HL-60 (cell line): ENCODE measurements at places on chromosomes 1 and 21.

DNA sequence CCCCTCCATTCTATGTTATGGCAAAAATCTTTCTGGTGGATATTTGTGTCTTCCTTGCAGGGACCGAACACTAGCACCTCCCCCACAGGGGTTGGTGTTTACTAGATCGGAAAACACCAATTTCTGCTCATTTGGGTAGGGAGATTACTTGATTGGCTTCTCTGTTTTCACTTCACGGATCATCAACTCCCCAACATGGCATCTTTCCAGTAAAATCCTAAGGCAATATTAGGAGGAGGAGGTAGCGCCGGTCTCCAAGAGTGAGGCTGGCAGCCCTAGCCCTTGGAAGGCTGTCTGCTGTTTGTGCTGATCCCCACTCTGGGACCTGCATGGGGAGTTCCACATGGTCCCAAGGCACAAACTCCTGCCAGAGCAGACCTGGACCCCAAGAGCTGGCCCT lies 12.2 kb downstream of the VASH2 start:
- no peak for DNase-seq

DNA sequence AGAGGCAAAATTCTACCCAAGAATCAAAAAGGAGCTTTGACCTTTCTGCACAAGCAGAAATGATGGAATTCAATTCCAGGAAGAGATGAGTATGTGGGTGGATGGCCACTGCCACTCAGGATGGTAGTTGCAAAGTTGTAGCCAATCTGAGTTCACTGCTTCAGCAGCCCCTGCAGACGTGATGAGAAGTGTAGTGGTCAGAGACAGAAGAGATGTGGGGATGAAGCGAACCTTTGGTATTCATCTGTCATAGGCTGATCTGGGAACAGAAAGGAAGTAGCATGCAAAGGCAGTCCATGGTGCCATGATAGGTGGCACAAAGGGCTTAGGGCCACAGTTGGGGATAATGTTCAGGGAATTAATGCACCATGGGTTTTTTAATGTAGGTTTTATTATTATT lies 81.1 kb upstream of the PGBD5 start:
- no peak for DNase-seq

DNA sequence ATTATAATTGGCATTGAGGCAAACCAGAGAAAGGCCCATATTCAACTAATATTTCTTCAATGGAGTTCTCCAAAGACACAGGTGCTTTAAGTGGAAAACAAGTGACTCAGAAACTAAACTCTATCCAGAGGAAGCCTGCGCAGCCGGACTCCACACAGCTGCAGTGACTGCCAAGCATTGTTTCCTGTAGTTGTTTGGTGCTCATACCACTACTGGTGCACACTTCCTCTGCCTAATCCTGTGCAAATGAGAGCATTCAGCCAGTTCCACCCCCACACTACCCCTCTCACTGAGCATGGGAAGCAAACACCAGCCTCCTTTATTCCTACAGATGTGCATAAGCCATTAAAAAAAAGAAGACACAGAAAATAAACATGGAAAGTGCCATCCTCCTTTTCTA lies 102.9 kb downstream of the VAV3 start:
- DNase-seq: no peak

DNA sequence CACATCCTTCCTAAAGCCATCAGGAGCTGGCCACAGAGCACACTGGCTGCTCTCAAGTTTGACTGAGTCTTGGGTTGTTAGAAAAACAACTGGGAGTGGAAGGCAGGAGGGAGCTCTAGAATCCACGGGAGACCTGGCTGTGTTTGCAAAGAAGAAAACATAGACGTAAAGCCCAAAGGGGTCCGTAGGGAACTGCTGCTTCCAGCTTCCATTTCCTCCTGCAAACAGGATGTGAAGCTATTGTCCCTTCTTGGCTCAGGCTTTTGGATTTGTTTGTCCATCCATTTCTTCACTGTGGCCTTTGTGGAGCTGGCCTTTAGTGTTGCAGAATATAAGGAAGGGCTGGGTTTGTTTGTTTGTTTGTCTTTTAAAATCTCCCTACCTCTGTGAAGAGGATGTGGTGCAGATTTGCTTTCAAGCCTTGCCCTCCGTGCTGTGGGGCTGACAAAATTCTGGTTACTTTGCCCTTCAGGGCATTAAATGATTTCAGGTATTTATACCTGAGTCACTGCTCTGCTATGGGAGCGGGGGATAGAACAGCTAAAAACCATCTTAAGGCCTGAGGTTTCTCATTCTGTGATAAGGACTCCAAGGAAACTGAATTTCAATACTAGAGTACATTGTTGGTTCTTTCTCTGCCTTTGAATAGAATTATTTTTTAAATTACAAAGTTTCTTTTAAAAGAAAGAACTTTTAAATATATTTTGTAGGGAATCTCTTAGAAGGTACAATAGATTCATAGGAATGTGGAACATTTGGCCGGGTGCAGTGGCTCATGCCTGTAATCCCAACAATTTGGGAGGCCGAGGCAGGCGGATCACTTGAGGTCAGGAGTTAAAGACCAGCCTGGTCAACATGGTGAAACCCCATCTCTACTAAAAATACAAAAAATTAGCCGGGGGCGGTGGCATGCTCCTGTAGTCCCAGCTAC lies 74.3 kb downstream of the MPZL1 start:
- DNase-seq: no peak

- no peak for DNase-seq
Observed at GRCh38 chr1:244092964-244093638, 42.0 kb downstream of the ZBTB18 start.

- DNase-seq: no peak
Observed at GRCh38 chr1:201606096-201606495, 67.2 kb downstream of the NAV1 start.

DNA sequence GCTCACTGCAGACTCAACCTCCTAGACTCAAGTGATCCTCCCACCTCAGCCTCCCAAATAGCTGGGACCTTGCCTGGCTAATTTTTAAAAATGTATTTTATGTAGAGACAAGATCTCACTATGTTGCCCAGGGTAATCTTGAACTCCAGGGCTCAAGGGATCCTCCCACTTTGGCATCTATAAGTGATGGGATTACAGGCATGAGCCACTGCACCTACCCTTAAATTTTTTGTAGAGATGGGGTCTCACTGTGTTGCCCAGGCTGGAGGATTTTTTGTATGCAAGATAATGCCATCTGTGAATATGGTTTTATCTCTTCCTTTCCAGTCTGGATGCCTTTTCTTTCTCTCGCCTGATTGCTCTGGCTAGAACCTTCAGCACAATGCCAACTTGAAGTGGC lies 8.7 kb upstream of the DCAF8 start:
- no peak for DNase-seq
